ENCODE measurements at places on chromosomes 6 and 20. TPM values are rescaled to one million over a fixed set of nuclear protein-coding genes. Genes with fewer than 3 reads are reported as not detected.

Gene TMEM170B
- total RNA-seq, result 6.0 TPM

Gene L3MBTL3
- total RNA-seq, result 13.1 TPM

Gene MROH8
- total RNA-seq, result 4.1 TPM

Gene CHMP4B
- 41.3 TPM for total RNA-seq

Gene CALHM4
- total RNA-seq, result not detected

Measured in metanephros (tissue), 2 donors.